Stimulated activated CD4-positive, alpha-beta T cell treated with anti-CD3 and anti-CD28 coated beads, Interleukin-1b, Interleukin-23, amount 100 ng/mL, for 1 hour (primary cell): ENCODE measurements at places on chromosomes 11 and 22.

DNA sequence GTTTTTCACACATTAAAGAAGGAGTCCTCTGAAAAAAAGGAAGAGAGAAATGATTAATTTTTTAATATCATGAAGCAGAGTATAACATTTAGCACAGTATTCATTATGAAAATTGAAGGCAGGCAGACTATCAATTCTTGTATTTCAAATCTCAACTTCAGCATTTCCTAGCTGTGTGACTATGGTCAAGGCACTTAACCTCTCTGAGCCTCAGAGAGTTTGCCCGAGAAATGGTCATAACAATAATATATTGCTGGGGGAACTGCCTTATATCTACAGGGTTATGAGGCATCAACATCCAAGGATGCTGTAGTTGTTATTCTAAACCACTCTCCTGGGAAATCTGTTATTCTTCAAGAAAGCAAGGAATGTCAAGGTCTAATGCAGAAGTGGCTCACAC lies 1.1 kb downstream of the MS4A18 start:
- no peak for DNase-seq

DNA sequence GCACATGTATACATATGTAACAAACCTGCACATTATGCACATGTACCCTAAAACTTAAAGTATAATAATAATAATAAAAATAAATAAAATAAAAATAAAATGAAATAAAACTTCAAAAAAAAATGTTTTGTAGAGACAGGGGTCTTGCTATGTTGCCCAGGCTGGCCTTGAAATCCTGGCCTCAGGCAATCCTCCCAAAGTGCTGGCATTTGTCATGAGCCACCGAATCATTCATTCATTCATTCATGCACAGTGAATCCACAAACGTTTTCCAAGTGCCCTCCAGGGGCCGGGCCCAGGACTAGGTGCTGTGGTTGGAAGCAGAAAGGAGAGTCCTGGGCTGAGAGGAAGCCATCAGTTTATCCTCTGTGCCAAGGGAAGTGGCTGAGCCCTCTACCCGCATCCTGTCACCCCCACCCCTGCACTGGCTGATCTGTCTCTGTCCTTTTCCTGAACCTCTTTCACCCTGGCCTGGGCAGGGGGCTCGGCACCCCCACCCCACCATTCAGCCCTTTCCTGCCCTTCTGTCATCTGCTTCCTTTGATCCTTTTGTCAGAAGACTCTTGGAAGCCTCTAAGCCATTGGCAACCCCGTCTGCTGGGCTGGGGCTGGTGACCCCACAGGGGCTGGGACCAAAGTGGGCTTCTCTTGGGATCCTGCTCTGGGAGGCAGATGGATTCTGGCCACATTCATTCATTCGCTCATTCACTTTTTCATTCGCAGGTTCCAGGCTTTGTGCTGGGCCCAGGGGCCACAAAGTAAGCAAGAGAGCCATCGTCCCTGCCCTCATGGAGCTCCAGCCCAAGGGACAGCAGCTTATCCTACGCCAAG lies 84.3 kb downstream of the IGLL1 start:
- no peak for DNase-seq

DNA sequence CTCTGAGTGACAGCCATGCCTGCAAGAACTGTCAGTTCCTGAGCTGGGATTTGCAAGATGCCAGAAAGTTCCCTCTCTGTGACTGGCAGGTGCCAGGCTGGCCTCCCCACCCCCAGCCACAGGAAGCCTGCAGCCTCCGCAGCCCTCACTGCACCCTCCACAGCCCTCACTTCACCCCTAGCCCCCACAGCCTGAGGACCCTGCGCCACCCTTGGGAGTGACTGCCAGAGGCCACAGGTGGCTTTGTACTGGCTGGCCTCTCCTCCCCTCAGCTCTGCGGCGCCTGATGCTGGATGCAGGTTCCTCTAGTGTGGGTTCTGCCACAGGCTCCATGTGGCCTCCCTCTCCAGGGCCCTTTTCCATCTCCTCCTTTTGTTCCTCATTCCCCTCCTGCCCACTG lies 28.7 kb downstream of the MPPED1 start:
- no peak for DNase-seq

DNA sequence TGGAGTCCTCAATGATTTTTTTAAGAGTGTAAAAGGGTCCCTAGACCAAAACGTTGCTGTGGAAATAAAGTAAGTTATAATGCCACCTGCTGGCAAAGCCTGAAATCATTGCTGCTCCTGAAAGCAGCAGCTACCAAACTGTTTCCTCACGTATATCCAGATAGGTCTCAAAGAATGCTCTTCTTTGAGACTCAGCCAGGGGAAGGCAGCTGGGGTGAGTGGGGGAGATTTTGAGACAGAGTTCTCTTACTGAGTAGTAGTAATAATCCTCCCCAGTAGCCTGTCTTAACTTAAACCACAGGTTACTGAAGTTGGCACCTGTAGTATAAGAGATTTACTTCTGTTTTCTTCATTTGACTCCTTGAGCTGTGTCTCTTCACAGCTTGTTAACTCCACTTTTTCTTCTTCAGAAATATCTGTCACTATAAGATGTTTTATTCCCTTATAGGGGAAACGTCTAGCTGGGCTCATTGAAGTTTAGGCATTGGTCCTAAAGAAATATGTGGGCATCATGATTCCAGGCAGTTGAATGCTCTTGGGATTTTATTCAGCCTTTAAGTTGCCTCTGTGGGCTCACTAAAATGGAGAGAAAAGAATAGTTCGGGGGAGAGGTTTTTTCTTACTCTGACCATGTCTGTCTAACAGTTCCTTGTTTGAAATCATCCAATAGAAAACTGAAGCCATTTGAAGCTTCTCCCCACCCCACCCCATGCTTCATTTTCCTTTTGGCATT lies 77.9 kb downstream of the BTBD10 start:
- DNase-seq: no peak

- no peak for DNase-seq
These were observed 37.2 kb upstream of the RAG2 start for GRCh38 chr11:36635066-36635862.

DNA sequence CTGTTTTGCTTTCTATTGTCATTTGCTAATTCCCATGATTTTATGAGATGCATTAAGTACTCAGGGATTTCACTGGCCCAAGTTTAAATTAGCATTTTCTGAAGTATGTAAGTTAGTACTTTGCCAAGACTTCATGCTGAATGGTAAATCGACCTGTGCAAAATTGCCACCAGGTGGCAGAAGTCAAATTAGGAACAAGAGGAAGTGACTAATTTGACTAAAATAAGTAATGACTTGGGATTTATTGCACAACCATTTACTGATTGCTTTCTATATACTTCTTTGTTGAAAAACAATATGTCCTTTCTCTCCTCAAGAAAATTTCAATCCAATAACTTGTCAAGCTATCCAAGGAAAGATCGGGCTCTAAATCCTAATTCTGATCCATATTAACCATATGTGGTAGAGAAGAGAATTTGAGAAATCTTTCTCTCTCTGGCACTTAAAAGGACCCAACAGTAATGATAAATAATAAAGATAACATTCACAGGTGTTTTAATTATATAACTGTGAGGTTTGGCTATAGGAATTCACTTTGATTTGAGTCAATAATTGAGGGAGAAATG lies 253.7 kb upstream of the CHORDC1 start:
- no peak for DNase-seq

DNA sequence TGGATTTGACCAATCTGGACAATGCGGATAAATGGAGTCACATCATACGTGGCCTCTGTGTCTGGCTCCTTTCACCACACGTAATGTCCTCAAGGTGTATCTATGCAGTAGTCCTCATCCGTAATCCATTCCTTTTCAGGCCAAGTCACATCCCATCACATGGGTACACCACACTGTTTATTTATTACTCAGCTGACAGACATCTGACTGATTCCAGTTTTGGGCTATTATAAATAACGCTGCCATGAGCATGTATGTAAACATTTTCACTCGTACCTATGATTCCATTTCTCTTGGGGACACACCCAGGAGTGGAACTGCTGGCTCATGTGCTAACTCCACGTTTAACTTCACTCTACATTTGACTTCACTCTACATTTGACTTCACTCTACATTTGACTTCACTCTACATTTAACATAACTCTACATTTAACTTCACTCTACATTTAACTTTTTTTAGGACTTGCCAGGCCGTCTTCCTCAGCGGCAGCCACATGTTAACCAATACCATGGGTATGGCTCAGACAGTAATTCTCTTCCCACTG lies 52.1 kb downstream of the SHANK2 start:
- DNase-seq: no peak
